ENCODE measurements at places on chromosomes 7 and 10.

GRCh38 chr10:51918440-51918839, 219.0 kb upstream of the CSTF2T start:
- no peak for DNase-seq

- no peak for DNase-seq
These were observed at the start of gene MEOX2 for GRCh38 chr7:15686295-15686956. Gene MEOX2, minus strand, starts transcription at chr7:15686683. Its CDS starts 281 bp downstream, at chr7:15686402.

GRCh38 chr10:86333826-86334487, 32.6 kb downstream of the GRID1 start:
- DNase-seq, result no peak

- no peak for DNase-seq
These were observed 1225.5 kb upstream of the CELF2 start for GRCh38 chr10:9792181-9792580.

GRCh38 chr10:46551701-46552525, 4.5 kb downstream of the GPRIN2 start:
- DNase-seq, result no peak
